Posterior cingulate gyrus (tissue), 11 donors: ENCODE measurements at places on chromosomes 6 and 20.

- DNase-seq, result no peak
Measured at GRCh38 chr6:1864496-1864895, 254.8 kb downstream of the FOXC1 start.

DNA sequence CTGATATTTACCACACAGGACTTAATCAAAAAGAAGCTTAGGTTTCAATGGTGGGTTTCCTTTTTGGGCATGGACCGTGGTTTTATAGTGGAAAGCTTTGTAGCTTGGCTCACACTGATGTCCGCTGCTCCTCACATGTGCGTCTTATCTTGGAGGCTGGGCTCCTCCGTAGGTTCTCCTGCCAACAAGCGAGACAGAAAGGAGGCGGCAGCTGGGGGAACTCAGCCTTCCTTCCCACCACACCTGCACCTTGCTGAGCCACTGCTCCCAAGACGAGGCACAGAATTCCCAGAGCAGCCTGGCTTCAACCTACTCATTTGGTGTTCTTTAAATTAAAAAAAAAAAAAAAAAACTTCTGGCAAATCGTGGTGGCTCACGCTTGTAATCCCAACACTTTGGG lies 235.5 kb upstream of the QKI start:
- no peak for DNase-seq

DNA sequence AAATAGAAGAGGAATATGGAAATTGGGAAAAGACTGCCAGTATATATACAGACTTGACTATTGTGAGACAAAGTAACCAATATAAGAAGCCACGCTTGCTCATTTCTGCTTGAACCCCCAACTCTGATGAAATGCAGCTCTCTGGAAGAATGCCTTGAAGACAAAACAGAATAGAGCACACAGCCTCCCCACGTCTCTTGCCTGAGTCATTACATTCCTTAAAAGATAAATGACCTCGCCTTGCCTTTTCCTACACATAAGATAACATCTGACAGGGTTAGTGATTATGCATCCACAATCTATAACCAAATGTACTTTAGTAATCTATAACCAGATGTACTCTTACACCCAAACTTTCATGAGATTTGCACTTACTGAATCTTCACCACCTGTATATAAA lies 141.1 kb upstream of the EEF1E1 start:
- no peak for DNase-seq

DNA sequence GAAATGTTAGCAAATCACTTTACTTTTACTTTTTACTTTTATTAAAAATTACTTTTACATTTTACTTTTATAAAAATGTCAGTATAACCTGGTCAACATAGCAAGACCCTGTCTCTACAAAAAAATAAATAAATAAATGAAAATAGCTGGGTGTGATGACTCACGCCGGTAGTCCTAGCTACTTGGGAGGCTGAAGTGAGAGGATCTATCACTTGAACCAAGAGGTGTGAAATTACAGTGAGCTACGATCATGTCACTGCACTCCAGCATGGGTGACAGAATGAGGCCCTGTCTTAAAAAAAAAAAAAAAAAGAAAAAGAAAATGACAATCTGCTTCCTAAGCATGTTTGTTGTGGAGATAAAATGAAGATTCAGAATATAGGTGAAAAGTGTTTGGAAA lies 31.0 kb upstream of the FBXO30 start:
- DNase-seq, result no peak

DNA sequence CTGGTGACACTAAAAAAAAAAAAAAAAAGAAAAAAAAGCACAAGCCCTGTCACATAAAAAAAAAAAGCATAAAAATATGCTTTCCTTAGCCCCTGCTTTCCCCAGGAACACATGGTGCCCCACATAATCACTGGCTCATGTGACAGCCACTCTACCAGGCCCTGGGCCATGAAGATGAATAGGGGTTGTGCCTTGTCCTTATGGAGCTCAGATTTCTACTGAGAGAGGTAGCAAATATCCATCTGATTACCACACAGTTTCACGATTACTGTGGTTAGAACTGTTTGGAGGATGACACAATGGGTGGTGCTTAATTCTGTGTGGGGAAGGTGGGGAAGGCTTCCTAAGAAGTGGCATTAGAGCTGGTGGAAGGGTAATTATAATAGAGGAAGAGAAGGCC lies 9.3 kb downstream of the RAET1E start:
- DNase-seq, result no peak

DNA sequence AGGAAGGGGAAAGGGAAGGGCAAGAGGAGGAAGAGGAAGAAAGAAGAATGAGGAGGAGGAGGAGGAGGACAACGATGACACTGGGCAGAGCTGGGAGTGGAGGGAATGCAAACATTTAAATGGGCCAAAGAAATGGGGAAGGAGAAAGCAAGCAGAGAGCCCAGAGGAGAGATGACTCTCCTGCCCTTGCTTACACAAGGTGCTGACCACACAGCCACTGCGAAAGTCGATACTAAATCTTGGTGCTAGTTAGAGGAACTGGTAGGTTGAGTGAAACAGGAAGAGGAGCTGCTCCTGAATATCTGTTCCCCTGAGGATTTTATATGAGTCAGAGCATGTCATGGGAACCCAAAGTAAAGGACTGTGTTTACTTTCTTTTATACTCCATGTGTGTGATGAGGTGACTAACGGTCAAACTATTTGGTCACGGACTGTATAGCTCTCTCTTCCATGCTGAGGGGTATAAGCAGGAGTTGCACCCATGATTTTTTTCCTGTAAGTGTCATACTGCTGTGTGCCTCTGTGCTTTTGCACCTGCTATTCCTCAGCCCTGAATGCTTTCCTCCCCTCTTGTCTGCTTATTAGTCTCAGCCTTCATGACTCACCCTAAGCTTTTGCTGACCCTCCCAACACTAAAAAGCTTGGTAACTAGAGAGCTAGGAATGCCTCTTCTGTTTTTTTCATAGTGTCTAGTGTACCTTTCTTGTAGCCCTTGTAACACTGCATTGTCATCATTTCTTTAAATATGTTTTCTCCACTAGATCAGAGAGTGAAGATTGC lies 9.5 kb upstream of the PAQR8 start:
- DNase-seq, result no peak

GRCh38 chr6:5214570-5215052 lies 46.1 kb downstream of the LYRM4 start:
- peak; percentile 53 for DNase-seq

DNA sequence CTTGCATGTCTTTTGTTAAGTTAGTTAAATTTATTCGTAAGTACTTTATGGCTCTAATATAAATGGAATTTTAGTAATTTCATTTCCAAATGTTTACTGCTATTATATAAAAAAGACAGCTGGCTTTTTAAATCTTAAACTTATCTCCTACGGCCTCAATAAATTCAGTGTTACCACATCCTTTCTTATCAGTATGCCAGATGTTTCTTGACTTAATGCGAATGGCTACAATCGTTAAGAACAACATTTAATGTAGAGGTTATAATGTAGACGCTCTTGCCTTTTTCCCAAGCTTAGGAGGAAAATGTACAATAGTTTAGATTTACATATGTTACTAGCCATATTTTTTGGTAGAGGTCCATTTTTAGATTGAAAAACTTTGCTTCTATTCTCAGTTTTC lies 659.4 kb downstream of the TENT5A start:
- DNase-seq, result no peak

- DNase-seq, result no peak
Measured at GRCh38 chr6:125828476-125829039, 37.8 kb downstream of the NCOA7 start.

DNA sequence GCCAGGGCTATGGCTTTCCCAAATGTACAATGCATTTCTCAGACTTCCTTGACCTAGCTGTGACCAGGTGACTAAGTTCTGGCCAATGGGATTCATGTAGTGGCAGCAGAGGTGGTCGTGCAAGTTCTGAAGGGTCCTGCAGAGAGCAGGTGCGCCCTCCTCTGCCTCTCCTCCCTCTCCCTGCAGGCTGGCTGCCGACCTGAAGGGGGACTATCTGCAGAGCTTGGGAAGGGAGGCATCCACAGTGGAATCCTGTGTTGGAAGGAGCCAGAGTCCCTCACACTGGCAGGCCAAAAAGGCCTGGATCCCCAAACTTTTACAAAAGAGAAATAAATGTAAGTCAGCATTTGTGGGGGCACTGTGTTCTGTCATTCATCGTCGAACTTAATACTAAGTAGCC lies 66.6 kb downstream of the CDH26 start:
- no peak for DNase-seq

DNA sequence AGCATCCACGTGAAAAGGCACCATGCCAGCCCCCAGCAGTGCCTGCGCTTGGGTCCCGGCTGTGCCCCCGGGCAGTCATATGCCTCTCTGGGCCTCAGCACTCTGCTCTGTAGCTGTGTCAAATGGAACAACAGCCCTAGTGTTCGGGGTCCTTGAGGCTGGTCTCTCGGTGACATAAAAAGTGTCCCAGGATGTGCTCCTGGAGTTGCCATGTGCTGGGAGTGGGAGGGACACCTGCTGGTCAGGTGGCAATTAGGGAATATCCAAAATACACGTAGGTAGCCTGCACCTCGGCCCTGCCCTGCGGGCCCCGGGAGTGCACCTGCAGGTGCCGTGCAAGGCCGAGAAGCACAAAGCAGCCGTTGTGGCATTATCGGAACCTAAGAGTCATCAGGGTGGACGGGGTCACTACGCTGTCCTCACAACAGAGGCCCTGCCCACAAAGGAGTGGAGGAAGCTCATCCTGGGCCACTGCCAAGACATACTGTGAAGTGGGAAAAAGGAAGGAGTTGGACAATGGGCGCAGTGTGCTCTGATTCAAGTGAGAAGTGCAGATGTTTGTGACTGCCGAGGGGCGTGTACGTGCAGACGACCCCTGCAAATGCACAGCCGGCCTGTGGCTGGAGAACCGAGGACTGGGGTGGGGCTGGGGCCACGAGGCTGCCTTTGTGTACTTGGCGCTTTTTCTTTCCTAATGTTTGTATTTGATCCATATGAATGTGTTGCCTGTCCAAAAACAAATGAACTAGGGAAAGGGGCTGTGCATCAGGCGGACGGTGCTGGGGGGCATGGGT lies 24.6 kb downstream of the SLCO4A1 start:
- DNase-seq, result peak; percentile 37

GRCh38 chr6:36783603-36784375 lies 55.5 kb downstream of the CPNE5 start:
- DNase-seq, result no peak

- no peak for DNase-seq
Measured at GRCh38 chr20:33349493-33349892, 51.8 kb downstream of the CDK5RAP1 start.

- no peak for DNase-seq
Measured at GRCh38 chr6:158808442-158808833, 10.7 kb downstream of the EZR start.

DNA sequence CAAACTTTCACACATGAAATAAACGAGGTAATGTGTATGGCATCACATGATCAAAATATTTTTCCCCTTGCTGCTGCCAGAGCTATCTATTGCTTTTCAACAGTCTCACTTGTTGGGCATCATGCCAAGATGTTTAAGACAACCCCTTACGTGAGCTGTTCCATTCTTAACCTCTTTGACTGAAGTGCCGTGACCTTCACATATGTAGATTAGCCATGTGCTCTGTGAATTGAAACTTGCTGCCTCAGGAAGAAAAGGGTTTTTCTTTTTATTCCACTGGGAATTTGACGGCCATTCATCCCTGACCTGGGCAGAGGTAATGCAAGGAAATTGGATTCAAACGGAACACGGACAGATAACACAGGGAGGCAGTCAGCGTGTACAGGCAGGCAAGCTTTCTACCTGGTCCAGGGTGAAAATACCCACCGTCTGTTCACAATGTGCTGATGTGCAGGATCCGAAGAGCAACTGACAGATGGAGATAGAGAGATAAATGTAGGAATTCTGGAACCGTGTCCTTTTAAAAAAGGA lies 14.2 kb downstream of the ARID1B start:
- no peak for DNase-seq
